Forelimb muscle (tissue), 1 donor: ENCODE measurements at places on chromosomes 1 and 21. TPM values are rescaled to one million over a fixed set of nuclear protein-coding genes. Genes with fewer than 3 reads are reported as not detected.

Gene ANXA9
- polyA plus RNA-seq, result 2.5 TPM

Gene LYPD8
- polyA plus RNA-seq, result not detected

Gene AK4
- polyA plus RNA-seq, result 6.8 TPM

Gene KCTD3
- polyA plus RNA-seq, result 38.4 TPM

Gene CSMD2
- polyA plus RNA-seq, result 0.65 TPM

DNA sequence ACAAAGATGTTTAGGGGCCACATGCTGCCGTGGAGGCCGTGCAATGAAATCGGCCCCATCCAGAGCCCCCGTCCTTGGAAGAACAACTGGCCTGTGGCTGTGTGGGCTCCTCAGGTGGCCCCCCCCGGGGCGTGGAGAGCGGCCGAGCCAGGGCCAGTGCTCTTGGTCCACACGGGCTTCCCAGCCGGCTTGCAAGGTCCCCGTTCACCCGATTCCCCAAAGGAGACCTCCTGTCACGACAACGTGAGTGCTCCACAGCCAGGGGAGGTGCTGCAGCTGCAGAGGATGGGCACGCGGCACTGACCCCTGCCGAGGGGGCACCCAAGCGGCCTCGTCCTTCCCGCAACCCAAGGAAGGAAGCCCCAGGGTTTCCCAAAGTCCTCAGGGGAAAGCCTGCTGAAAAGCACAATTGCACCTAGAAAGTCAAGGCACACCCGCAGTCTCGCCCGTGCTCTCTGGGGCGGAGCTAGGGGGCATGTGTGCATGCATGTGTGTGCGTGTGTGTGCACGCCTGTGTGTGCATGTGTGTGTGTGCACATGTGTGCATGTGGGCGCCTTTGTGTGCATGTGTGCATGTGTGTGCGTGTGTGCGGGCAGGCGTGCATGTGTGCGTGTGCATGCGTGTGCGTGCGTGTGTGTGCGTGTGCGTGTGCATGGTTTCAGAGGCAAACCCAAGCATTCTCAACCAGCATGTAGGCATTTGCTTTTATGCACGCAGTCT lies 48.2 kb downstream of the SLX9 start:
- no peak for DNase-seq

GRCh38 chr1:20589331-20590278 lies 708 bp downstream of the CDA start:
- no peak for DNase-seq

GRCh38 chr1:66932291-66932690 lies 7.5 kb downstream of the MIER1 start:
- DNase-seq, result no peak

DNA sequence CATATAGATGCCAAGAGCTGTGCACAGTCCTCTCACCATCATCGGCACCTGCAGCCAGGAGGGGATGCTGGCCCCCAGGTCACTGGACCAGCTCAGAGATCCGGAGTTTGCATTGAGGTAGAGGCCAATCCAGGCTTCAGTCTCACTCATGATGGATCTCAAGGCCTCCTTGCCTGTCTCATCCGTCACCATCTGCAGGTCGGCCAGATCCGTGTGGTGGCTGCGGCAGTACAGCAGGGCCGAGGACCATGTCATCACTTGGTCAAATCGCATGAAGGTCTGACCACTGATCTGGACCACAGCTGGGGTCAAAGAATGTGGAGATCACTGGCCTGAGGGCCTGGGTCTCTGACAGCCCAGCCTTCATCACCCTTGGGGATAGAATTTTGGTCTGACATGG lies 6.6 kb downstream of the CLEC20A start:
- no peak for DNase-seq

- peak; percentile 48 for DNase-seq
Measured at GRCh38 chr1:29504196-29504595, 267.9 kb downstream of the PTPRU start.

GRCh38 chr21:35517865-35518264 lies 468.8 kb upstream of the RUNX1 start:
- DNase-seq, result no peak

DNA sequence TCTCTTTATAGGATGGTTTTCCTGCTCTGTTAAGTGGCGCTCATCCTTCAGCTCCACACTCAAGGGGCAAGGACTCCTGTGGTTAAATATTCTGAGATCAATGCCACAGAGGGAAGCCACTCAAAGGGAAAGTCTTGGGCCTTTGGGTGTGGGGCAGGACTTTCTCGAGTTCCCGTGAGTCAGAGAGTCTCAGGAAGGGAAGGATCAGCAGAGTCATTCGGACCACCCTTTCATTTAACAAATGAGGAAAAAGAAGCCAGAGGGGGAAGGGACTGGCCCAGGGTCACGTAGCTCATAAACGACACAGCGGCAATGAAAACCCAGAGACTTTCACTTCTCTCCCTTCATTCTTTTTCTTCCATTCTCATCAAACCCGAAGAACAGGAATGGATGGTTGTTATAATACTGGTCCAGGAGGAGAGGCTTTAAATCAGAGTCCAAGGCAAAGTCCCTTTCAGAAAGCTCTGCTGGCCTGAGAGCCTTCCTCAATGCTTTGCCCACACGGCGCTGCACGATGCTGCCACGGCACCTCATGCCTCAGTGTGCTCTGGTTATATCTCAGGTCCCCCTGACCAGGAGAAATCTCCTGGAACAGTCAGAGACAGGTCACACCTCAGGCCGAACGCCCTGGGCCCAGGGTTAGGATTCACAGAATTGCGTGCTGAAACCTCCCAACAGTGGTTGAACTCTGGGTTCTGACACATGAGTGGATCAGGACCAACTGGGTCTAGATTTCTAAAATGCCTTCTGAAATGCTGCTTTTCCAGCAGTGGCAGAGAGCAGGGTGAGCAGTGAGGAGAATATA lies 65.3 kb downstream of the TENT5C start:
- no peak for DNase-seq

DNA sequence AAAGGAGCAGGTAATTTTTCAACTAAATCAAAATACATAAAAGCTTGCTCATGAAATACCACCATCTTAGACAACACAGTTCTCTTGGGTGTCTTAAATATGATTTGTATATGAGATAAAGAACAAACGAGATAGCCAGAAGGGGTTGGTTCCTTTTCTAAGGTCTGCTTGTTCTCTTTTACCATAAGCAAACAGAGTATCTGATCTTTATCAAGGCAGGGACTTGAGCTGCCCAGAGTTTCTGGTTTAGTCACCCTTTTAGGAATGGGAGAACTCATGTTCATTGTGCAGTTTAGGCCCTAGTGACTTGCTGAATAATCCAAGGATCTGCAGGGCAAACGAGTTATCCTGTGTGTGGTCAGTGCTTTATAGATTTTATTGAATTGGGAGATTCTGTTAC lies 3.0 kb upstream of the SUCO start:
- no peak for DNase-seq

GRCh38 chr1:165481820-165482532 lies 37.0 kb upstream of the RXRG start:
- DNase-seq, result peak; percentile 80

DNA sequence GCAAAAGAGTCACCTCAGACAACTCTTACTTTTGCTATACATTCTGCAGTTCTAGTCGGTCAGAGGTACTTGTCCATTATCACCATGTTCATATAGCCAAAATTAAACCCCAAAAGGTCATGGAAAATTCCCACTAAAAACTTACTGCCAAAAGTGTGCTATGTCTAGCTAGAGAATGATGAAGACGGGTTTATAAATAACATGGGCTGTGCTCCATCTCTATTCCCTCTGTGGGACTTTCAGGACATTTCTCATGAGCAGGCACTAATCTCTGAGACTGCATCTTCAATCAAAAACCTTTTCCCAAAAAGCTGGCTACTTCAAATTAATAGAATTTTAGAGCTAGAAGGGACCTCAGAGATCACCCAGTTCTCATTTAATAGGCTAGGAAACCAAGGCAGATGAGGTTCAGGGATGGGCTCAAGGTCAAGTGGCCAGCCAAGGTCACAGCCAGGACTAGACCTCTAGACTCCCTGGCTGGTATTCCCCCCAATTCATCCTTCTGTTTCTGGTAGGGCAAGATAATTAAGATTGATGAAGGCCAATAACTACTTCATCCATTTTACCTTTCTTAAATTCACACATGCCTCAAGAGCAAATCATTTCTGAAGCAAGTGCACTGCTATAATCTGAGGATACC lies 21.0 kb upstream of the MOB3C start:
- DNase-seq, result no peak

GRCh38 chr1:184624051-184624450 lies 130.6 kb downstream of the EDEM3 start:
- no peak for DNase-seq
